ENCODE measurements at places on chromosomes 13 and 19.

- no peak for DNase-seq
Observed at GRCh38 chr19:7887408-7888144, 734 bp upstream of the LRRC8E start.

DNA sequence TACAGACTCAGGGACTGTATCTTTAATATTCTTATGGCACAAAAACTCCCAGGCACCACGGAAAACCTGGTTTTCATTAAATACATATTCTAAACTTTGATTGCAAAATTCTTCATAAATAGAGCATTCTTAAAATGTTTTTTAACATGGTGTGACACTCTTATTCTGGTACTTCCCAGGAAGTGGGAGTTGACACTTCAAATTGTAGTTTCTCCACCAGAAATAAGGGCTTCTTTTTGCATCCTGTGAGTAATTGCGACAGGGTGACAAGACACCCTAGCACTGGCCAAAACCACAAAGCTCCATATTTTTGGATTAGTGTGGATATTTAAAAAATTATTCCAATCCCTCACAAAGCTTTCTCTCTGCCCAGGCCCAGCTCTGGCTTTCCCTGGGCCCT lies 43.6 kb upstream of the MTIF3 start:
- DNase-seq = no peak

GRCh38 chr19:17576758-17577456 lies 21.5 kb downstream of the COLGALT1 start:
- DNase-seq = no peak

- no peak for DNase-seq
Observed at GRCh38 chr19:33461256-33462111, 60.1 kb downstream of the PEPD start.

GRCh38 chr13:29577136-29578051 lies 18.1 kb downstream of the SLC7A1 start:
- peak; percentile 8 for DNase-seq
